ENCODE measurements at places on chromosomes 5 and 9. TPM values are rescaled to one million over a fixed set of nuclear protein-coding genes. Genes with fewer than 3 reads are reported as not detected.

Gene C5orf52
- total RNA-seq = not detected

Gene CLK4
- total RNA-seq = 7.4 TPM

Gene TAF1L
- total RNA-seq = not detected

Gene CNOT8
- total RNA-seq = 79.4 TPM
